Kidney tubule cell (primary cell): ENCODE measurements at places on chromosomes 2 and 18.

GRCh38 chr2:233414777-233415570, 60.7 kb downstream of the DGKD start:
- DNase-seq = peak; percentile 82

DNA sequence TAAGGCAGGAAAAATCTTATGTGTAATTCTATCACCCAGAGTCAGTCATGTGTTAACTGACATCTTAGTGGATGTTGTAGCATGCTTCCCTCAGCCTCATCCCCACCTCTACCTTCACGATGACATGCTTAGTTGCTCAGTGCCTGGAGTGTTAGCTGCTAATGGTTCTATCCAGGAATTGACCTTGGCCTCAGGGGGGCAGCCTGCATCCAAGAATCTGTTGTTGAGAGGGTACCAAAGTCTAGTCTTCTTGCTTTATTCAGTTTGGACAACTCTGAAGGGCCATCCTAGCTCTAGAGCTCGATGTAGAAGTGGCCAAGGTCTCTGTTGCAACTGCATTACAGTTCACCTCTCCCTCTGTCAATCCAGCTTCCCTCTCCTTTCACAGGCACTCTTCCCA, 61.2 kb downstream of the ACYP2 start:
- DNase-seq = peak; percentile 53

- peak; percentile 69 for DNase-seq
Measured at GRCh38 chr2:235659767-235660322, 166.0 kb downstream of the AGAP1 start.

DNA sequence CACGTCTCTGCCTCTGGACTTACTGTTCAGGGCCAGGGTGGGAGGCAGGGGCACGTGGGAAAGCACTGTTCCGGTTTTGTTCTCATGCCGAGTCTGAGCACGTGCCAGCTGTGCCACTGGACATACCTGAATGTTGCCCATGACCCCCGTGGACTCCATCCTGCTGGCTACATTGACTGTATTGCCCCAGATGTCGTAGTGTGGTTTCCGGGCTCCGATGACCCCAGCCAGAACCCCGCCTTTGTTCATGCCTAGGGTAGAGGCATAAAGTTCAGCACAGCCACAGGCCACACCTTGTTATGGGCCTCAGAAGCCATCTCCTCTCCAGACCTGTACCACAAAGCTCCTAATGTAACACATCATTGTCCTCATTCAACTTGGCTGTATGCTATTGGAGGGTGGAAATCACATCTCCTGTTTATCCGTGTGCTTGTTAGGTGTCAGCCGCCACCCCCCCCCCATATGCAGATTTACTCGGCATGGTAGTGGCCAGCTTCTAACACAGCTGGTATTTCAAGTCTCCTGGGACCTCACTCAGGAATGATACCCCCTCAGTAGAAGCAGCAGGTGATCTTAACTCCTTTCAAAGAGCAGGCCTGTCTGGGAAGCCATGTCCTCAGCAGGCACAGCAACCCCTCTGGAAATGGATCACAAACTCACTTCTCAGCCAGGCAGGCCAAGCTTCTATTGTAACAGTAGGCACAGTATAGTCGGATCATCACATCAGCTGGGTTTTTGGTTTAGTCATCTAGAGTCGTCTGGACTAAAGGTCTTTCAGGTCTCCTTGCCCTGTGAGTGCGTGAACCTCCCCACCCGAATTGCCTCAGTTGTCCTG, 27.6 kb downstream of the CENPO start:
- no peak for DNase-seq

GRCh38 chr2:126885751-126886210, 12.9 kb upstream of the TEX51 start:
- DNase-seq = peak; percentile 42

DNA sequence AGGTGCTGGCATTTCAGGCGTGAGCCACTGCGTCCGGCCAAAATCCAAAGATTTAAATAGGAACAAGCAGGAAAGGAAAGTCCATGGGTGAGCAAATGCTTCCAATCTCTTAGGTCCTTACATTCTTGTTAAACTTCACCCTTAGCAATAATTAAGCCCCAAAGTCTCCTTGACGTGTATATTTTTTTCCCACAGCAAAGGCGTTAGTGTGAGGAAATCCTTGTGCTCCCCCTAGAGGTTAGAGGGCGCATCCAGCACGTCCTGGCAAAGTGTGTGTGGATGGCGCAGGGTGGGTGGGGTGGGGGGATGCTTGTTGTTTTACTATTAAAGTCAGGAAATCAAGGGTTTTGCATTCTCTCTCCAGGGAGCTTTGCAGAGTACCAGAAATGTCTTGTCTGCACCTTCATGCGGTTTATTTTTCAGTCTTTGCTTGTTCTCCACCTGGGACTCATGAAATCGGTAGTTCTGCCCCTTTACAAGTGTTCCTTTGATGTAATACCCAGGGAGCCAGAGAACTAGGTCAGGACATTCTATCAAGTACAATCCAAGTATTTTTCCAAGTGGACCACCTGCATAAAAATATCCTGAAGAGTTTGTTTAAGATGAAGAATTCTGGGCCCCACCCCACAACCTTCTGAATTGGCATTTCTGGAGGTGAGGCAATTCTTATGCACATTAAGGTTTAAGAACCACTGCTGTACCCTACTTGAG, 22.2 kb upstream of the ITSN2 start:
- DNase-seq = peak; percentile 89

- DNase-seq = peak; percentile 48
Measured at GRCh38 chr2:39772086-39772811, 6.8 kb downstream of the THUMPD2 start.

GRCh38 chr2:212814941-212815340, 276.3 kb upstream of the ERBB4 start:
- no peak for DNase-seq

GRCh38 chr2:137947728-137948336, 16.4 kb upstream of the HNMT start:
- DNase-seq = peak; percentile 70

DNA sequence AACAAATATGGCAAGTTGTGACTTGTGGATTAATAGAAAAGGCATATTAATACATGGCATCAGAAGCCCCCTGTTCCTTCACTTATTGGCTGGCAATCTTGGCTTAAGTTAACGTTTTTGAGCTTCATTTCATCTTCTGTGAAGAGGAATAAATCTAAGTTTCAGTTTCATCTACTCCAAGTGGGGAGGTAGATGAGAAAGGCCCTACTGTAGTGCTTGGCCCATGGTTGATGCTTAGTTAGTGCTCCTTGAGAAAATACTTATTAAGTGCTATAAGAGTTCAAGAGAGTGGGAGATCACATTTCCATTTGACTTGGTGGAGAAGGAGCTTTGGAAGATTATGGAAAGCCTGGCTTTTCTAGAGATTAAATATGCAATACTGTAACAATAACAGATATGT, 244.3 kb downstream of the BABAM2 start:
- DNase-seq = no peak

GRCh38 chr2:206084439-206084869, 1.5 kb downstream of the INO80D start:
- DNase-seq = peak; percentile 86

- no peak for DNase-seq
Measured at GRCh38 chr2:53819634-53820033, 32.8 kb downstream of the ERLEC1 start.

GRCh38 chr2:1011006-1011405, 60.4 kb downstream of the SNTG2 start:
- DNase-seq = no peak

DNA sequence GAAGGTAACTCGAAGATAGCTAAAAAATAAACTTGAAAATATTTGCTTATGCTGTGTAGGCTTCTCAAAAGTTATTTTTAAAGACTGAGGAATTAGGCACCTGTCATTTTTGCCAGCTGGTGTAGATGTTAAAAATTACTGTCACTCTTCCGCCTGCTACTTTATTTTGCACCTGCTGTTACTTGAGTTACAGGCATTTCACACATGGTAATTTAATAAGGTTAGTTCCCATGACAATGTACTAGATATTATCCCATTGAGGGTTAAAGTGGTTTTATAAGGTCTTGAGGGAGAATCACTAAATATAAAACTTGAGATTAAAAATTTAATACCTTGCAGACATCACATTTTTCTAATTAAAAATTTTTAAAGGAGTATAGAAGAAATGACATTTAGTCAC, 26.6 kb downstream of the MYL1 start:
- DNase-seq = no peak
